ENCODE measurements at places on chromosomes 6 and 20.

GRCh38 chr6:119446115-119446554 is 96.6 kb upstream of the MAN1A1 start:
- peaks cover 29% of the 10 kb centered on the region for H3K4me1 ChIP-seq
- H3K4me3 ChIP-seq, result no peak overlapping the region
- no peak overlapping the region for H3K27ac ChIP-seq
- no peaks in the 10 kb centered on the region for H3K36me3 ChIP-seq
- no peaks in the 10 kb centered on the region for H3K27me3 ChIP-seq
- no peak for DNase-seq

- H3K36me3 ChIP-seq, result peaks cover 51% of the 10 kb centered on the region
- H3K4me1 ChIP-seq, result no peaks in the 10 kb centered on the region
- no peak for DNase-seq
- H3K27me3 ChIP-seq, result no peaks in the 10 kb centered on the region
- H3K4me3 ChIP-seq, result no peak overlapping the region
- H3K27ac ChIP-seq, result no peak overlapping the region
Observed at GRCh38 chr6:18219591-18219990, 44.7 kb downstream of the DEK start.

DNA sequence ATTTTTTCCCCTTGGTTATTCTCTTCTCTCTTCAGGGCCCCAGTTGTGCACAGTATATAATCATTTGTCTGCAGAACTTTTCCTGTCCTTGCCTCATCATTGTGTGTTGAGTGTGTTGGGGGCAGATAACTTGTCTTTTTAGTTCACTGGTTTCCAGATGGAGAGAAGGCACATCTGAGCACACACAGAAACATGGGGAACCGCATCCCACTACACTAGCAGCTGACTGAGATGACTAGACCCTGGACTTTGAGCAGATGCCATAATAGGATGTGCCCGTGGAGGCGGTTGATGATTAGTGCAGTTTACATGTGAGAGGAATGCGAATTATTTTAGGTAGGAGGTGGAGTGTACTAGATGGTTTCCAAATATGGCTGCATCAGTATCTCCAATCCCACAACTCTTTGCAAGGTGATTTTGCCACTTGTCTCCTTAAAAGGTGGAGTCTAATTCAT is 26.5 kb upstream of the SH3BGRL2 start:
- DNase-seq, result no peak
- no peak overlapping the region for H3K27ac ChIP-seq
- no peaks in the 10 kb centered on the region for H3K4me1 ChIP-seq
- H3K36me3 ChIP-seq, result no peaks in the 10 kb centered on the region
- no peak overlapping the region for H3K4me3 ChIP-seq

- no peaks in the 10 kb centered on the region for H3K4me1 ChIP-seq
- no peak for DNase-seq
- peaks cover 56% of the 10 kb centered on the region for H3K27me3 ChIP-seq
- H3K27ac ChIP-seq, result no peak overlapping the region
- H3K36me3 ChIP-seq, result no peaks in the 10 kb centered on the region
Observed at GRCh38 chr6:165664559-165665383, 1.7 kb upstream of the PDE10A start.

DNA sequence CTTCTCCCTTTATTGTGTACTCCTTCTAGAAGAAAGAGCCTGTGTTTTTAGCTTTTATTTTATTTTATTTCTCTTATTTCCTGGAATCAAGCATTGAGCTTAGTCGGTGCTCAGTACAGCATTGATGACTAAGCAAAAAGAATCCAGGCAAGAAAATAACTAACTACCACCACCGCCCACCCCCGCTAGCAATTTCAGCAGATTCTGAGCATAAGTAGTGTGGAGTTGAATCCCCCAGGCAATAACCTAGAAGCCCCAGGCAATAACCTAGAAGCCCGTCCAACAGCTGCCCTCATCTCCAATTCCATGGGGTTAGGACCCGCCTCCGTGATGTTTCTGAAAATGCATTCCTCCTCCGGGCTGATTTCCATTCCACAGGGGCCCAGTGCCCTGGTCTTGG is 258.0 kb upstream of the TAB2 start:
- H3K27ac ChIP-seq, result no peak overlapping the region
- no peak for DNase-seq
- peaks cover 13% of the 10 kb centered on the region for H3K4me1 ChIP-seq
- no peak overlapping the region for H3K4me3 ChIP-seq
- no peaks in the 10 kb centered on the region for H3K27me3 ChIP-seq

All from thymus (tissue), 14 donors.